ENCODE measurements at places on chromosomes 11 and 22.

DNA sequence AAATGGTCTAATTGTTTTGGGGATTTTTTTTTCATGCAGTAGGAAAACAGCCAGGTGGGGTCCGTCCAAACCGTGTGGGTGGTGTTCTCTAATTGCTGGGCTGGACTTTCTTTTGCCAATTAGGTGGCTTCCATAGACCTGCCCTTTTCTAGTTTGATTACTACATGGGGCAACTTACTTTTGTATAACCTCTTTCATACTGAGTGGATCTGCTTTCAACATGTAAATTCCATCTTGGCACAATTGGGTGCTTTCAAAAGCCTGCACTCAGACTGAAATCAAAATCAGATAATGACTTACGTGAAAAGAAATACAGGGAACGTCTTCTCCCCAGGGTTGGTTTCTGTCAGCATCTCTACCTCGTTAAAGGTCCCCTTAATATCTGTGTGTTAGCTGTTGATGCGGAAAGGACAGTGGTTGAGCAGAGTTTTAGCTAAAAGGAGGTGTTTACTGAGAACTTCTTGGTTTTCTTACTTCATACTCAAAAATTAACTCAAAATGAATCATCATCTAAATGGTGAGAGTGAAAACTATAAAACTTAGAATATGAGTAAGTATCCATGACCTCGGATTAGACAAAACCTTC, 72.1 kb downstream of the BARX2 start:
- DNase-seq: no peak

GRCh38 chr22:40525250-40525884, 111.2 kb downstream of the MRTFA start:
- peak; percentile 2 for DNase-seq

DNA sequence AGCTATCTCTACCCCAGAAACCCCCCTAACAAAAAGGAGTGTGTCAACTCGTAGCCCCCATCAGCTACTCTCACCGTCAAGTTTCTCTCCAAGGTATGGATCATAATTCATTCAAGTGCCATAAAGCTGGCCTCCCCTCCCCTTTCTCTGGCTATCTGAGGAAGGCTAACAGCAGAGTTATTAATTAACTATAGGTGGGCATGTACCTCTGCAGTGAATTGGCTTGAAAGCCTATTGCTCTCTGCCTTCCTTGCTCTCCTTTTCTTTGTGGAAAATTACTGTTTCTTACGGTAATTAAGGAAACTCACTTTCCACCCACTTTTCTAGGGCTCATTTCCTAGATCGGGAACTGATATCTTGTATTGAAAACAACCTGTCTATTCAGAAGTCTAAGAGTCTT, 14.1 kb downstream of the POLA2 start:
- DNase-seq: no peak

- DNase-seq: no peak
Measured at GRCh38 chr22:39176143-39176713, 23.7 kb upstream of the CBX7 start.

GRCh38 chr11:10064828-10065227, 229.2 kb downstream of the SBF2 start:
- no peak for DNase-seq

- no peak for DNase-seq
Measured at GRCh38 chr11:115126092-115126491, 378.1 kb downstream of the CADM1 start.

DNA sequence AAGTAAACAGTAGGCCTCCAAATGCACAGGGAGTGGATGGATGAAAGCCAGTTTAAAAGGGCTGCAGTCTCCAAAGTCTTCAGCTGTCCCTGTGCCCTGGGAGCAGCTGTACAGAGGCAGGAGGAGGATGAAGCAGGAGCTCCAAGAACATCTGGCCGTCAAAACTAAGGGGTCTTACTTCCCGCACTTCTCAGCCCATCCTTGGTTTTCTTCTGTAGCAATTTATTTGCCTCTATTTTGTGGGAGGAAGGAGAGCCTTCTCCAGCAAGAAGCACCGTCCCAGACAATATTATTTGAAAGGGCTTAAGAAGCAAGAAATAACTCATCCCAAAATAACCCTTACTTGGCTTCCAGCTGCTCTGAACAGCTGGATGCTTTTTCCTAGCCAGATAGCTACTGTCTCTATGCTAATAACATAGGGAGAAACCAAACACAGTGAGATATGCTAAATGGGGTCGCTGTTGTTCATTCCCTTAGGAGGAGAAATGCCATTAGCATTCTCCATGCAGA, 133.2 kb downstream of the SPATA19 start:
- DNase-seq: no peak

DNA sequence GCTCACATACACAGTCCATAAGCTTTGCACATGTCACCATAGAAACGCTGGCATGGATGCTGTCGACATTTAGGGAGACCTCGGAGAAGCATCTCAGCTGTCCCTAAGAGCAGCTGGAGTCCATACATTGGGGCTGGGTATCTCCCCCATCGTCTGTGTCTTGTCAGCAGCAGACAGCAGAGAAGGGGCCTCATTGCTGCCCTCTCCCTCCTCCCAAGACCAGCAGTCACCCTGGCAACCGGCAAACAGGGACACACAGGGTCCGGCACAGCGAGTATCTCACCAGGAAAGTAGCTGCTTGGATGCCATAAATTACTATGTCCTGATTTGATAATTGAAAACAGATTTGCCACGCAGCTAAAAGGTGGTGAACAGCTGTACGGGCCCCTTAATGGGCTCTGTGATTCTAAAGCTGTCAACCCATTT, 84.4 kb downstream of the CD44 start:
- DNase-seq: no peak

- DNase-seq: no peak
Measured at GRCh38 chr22:46269564-46269963, 1.8 kb downstream of the TTC38 start.

GRCh38 chr11:69922015-69922595, 102.9 kb upstream of the FGF3 start:
- no peak for DNase-seq

- no peak for DNase-seq
Measured at GRCh38 chr11:11387622-11388305, 34.7 kb upstream of the CSNK2A3 start.

Measured in substantia nigra (tissue), 51 donors.